Right atrium auricular region (tissue), 2 donors: ENCODE measurements at places on chromosomes 7 and 10. TPM values are rescaled to one million over a fixed set of nuclear protein-coding genes. Genes with fewer than 3 reads are reported as not detected.

Gene HOXA10
- total RNA-seq: not detected

Gene GIMAP2
- total RNA-seq: 3.8 TPM

Gene PLXNA4
- total RNA-seq: 18.0 TPM

- no peak for DNase-seq
Observed at GRCh38 chr7:146002431-146003078, 114.0 kb upstream of the CNTNAP2 start.

- DNase-seq: no peak
Observed at GRCh38 chr7:115658223-115658622, 372.3 kb downstream of the TFEC start.

GRCh38 chr7:34341326-34341725 lies 316.7 kb upstream of the NPSR1 start:
- DNase-seq: no peak

- DNase-seq: no peak
Observed at GRCh38 chr7:134741907-134742635, 37.4 kb upstream of the CALD1 start.

- no peak for DNase-seq
Observed at GRCh38 chr7:2779051-2779450, 65.1 kb downstream of the GNA12 start.

DNA sequence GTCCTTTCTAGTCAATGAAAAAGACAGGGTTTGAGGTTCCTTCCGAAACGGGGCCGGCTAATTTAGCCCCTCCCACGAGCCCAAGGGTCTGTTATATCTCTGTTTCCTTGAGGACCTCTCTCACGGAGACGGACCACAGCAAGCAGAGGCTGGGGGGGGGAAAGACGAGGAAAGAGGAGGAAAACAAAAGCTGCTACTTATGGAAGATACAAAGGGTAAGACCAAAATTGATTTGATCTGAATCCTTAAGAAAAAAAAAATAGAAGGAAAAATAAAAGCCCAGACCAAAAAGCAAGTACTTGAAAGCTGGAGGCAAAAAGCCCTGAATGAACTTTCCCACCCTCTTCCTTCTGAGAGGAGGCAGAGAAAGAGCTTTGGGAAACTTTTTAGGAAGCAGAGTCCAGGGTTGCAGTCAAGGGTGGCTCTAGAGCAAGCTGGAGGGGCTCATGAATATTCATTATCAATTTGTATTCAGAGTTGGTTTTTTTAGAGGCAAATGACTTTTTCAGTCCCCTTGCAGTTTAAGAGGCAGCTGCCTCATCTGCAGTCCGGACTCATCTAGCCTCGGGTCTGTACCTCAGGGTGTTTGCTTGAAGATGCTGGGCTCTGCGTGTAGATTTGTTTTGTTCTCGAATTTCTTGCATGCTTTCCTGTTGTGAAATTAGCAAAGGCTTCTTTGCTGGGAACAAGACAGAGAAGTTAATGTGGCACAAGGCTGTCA lies at the start of gene ENTPD1:
TSS of gene ENTPD1 (plus strand) at position 123 of the 721 bp plus-strand sequence. CDS start at position 200, 77 bp downstream.
- no peak for DNase-seq

- DNase-seq: no peak
Observed at GRCh38 chr7:104841798-104842197, 172.2 kb upstream of the KMT2E start.

DNA sequence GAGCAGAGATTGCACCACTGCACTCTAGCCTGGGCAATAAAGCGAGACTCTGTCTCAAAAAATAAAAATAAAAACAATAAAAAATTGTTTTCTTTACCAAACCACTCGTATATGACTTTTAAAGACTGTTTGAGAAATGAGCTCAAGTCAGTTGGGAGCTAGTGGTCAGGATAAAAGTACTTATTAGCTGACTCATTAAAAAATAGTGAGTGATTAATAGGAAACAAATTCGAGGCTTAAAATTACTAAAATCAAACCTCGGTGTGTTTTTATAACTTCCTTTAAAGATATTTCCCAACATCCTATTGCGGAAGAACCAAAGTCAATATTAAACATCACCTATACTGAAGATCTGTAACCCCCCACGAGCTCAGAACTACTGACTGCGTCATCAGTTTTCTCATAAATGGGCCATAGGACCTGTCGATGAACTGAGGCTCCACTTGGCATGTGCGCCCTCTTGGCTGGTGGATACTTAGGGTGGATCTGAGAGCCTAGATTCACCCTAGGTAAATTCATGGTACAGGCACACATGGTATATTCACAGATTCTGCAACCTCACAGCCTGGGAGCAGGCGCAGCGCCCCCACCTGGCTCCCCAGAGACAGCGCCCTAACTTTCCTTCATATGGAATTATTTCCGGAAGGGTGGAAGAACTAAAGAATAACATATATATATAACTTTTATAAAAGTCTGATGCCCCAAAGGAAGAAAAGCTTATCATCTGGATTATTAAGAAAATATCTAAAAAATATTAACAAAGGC lies 9.2 kb downstream of the MKI67 start:
- DNase-seq: no peak
